ENCODE measurements at places on chromosomes 6 and 20.

DNA sequence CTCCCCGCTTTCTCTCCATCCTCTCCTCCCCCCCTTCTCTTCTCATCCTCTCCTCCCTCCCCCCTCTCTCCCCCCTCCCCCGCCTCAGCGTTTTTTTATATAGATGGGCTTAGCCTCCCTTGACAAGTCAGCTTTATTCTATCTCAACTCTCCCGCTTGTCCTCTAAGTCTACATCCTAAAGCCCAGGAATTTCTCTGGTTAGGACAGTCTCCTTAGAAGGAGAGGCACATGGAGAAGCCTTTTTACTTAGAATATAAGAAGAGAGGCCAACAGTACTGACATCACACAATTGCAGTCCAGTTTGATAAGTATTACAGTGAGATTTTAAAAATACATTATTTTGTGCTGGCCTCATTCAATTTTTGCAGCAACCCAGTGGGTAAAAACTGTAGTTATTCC lies 83.5 kb downstream of the LYRM2 start:
- no peak for DNase-seq

- no peak for DNase-seq
These were observed 32.3 kb upstream of the EPB41L1 start for GRCh38 chr20:36121981-36122930.

- peak; percentile 98 for DNase-seq
These were observed 89.2 kb downstream of the UST start for GRCh38 chr6:148835920-148836441.

DNA sequence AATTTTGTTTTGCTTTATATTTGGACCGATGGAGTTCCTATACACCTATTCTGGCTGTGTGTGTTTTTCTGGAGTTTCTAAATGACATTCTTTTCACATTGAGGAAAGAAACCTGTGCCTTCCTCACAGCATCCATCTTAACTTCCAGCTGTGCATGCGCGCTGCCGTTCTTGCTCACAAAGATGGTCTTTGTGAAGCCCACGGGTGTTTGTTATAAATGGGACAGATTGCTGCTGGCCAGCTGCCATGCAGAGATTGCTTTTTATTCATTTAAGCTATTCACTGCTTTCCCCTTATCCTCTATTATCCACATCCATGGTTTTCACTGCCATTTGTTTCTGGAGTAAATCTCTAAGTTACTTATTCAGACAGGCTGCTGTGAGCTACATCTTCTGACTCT lies 54.2 kb downstream of the SYNDIG1 start:
- no peak for DNase-seq

DNA sequence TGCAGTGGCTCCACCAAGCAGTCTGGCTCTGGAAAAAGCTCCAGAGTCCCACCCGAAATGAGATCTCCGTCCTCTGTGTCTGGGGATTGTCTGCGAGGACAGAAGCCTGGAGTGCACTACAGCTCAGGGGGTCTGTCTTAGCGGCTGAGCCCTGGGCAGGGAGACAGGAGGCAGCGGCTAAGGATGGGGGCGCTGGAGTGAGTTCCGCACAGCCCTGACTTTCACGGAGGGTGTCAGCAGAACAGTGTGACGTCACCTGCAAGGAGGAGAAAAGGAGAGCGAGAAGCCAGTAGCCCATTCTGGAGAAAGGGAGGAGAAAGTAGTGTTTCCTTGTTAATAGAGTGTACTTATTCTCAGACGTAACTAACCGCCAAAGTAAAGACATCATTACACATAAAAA lies 97.6 kb downstream of the FAM50B start:
- no peak for DNase-seq

DNA sequence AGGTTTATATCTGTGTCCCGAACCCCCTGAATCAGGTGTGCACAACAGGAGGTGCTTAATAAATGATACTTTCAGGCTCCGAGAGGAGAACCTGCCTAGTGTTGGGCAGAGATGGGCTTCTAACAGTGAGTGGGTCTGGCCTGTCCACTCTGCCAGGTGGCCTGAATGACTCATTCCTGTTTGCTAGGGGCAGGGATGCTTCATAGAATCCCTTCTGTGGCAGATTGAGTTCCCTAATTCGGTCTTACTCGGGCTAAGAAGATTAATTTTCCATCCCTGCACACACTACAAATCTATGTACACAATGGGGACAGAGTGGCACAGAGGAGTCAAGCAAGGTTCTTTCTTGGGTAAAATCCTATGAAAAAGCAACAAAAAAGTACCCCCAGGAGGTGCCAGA lies 19.8 kb downstream of the SDC4 start:
- no peak for DNase-seq

DNA sequence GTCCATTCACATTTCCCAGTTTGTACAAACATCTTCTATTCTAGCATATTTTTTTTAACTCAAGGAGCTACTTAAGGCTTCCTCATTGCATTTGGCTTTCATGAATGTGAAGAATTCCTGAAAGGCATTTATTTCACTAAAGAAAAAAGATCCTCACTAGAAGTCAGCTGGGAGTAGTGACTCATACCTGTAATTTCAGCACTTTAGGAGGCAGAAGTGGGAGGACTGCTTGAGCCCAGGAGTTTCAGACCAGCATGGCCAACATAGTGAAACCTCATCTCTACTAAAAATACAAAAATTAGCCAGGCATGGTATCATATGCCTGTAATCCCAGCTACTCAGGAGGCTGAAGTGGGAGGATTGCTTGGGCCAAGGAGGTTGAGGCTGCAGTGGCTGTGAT lies 30.9 kb upstream of the XRN2 start:
- DNase-seq: peak; percentile 17
